ENCODE measurements at places on chromosomes 6 and 20. TPM values are rescaled to one million over a fixed set of nuclear protein-coding genes. Genes with fewer than 3 reads are reported as not detected.

Gene TSBP1
- total RNA-seq: not detected

Gene HDGFL1
- not detected for total RNA-seq

Gene OPN5
- total RNA-seq: not detected

DNA sequence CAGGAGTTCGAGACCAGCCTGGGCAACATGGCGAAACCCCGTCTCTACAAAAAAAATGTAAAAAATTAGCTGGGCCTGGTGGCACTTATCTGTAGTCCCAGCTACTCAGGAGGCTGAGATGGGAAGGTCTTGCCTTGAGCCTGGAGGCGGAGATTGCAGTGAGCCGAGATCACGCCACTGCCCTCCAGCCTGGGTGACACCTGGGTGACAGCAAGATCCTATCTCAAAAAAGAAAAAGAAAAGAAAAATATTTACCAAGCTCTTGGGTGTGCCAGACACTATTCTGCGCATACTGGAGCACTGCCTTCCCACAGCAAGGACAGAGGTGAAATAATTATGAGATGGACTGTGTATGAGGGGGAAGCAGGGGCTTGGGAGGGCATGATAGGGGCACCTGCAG, 19.6 kb downstream of the POFUT1 start:
- DNase-seq: no peak

DNA sequence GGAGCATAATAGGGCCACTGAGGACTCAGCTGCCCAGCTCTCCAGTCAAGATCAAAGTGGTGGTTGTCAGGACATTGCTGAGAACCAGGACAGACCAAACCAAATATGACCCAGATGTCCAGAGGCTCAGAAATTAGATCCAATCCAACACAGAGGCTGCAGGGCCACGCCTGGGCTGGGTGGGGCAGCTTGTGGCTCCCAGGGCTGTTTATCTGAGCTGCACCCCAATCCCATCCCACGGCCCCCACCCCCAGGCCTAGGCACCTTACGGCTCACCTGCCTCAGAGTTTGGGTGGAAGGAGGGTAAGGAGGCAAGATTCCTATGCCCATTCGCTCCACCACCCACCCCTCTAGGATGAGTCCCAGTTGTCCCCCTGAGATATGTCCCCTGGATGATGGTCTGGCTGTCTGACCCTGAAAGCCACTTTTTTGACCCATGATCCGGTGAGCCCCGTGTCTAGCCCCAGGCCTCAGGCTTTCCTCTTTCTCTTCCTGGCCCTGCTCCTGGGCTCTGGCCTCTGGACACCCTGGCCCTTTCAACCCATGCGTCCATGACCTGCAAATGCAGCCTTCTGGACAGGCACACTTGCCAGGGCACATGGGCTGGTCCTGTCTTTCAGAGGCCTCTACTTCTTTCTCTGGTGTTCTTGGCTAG, 40.0 kb downstream of the CPXM1 start:
- DNase-seq: no peak

DNA sequence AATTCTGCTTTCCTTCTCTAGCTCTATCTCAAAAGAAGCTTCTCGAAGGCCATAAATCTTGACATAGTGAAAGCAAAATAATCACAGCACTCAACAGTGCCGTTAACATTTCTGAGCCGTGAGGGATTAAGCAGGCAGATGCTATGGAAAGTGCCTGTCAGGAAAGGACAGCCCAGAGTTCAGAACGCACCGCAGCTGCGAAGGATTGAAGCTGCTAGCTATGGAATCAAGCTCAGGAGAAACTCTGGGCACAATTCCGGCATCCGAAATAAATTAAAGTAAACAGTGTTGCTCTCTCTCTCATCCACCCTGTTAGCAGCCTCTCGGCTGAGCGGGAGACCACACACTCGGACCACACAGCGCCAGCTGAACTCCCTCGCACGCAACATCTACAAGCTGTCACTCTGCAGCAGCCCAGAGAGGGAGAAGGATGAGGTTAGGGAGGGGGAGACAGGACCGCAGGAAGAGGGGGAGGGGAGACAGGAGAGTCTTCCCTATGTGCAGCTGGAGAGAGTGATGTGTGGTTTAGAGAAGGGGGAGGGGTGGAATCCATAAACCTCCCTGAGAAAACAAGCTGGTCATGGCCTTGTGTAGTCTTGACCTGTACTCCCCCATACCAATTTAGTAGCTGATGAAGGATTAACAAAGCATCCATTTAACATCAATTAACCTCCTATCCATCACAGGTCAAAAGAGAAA, 9.0 kb downstream of the EXOC2 start:
- DNase-seq: no peak

DNA sequence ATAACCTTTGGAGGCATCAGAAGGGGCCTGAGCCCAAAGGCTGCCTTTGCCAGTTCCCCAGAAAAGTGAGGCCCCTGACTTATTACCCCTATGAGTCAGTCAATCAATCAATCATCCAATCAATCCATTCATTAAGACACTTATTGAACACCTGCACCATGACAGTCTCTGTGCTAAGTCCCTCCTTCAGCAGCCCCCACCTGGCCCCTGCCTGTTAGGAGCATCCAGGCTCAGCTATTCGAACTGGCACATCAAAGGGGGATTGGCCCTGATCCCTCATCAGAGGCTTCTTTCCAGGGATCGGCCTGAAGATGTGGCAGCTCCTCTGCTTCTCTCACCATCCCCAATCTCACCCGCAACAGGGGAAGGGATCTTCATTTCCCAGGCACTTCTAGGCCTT, 27.7 kb upstream of the VEGFA start:
- peak; percentile 12 for DNase-seq

- DNase-seq: no peak
These were observed 8.6 kb upstream of the GABBR1 start for GRCh38 chr6:29641430-29642148.

DNA sequence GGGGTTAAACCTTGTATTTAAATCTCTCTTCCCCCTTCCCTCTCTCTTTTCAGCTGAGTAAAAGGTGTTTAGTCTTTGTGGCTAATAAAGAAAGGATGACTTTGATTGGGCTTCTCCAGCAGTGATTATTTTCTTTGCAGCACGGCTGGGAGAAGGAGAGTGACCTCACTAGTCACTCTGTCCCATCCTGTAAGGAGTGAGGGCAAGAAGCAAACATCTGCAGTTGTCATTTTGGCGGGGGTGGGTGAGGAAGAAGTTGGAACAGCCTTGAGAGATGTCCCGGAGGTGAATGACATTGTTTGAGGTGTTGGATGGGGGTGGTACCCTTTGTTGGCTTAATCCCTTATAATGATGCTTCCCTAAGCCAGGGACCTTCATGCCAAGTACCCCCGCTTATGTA, 223.6 kb downstream of the EYA2 start:
- DNase-seq: no peak

- no peak for DNase-seq
These were observed 12.5 kb downstream of the CASP8AP2 start for GRCh38 chr6:89842228-89842627.

DNA sequence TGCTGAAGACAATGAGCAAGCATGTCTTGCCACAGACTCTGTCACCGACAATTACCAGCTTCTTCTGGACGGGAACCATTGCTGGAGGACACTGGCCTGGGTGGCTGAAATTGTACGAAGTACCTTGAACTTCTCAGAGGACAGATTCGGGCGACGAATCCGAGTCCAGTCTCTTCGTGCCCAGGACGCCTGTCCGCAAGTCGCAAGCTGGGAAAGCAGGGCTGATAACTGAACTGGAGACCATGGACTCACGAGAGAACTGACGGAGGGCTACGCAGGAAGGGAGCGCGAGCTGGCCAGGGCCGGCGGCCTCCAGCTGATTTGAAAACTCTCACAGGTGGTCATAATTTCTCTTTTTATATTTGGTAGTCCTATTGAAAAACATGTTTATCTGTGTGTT, 1229.5 kb upstream of the MAP3K7 start:
- peak; percentile 76 for DNase-seq

DNA sequence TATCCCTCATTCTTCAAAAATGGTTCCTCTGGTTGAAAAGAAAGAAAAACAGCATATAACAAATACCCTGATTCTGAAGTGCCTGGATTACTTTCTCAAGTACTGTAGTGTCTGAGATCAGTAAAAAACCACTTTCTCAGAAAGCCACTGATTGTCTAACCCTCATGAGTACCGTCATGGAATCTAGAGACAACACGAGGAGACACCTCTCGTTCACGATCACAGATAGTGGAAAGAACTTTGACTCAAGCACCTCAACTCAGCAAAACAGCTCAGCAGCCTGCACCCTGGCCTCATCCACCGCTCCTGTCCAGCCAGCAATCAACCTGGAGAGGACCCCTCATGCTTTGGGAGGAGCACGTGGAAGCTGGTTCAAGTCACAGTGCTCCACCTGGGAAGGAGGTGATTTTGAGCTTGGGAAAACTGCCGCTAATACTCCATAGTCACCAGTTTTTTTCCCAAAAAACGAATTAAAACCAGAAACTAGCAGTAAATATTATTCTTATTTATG, 1.0 kb downstream of the SCML4 start:
- no peak for DNase-seq

DNA sequence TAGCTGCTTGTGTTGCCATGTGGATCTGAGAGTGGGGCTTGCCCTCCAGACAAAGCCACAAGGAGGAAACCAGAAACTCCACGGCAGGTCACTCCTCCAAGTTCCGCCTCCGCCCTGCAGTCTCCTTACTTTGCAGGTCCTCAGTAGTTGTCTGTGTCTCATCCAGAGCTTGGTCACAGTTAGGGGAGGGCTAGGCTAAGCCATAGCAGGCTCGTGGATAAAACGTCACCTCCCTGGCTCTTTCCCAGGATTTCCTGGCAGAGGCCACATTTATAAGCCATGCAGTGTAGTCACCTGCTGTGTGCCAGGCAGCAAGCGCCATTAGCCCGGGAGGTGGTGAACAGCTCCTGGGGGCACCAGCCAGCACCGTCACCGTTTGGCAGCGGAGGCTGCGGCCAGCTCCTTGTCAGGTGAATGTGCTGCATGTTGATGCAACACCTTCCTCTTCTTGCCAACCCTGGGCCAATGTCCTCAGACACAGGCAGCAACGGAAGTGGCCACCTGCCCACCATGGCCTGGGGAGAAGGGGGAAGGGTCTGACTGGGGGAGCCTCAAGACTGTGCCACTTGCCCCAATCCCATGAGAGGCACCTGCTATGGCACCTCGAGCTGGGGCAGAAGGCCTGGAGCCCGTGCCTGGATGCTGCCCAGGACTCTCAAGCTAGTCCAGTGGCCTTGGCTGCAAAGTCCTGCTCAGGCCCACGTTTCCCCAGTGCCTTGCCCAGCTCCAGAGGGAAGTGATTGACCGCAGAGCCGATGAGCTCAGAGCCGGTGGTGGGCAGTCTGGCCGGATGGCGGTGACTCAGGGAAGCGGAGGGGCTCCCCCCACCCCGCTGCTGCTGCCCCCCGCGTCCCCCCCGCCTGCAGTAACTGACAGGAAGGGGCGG, 39.0 kb upstream of the SLCO4A1 start:
- DNase-seq: peak; percentile 89

Data from upper lobe of left lung (tissue), 6 donors.